Suprapubic skin (tissue), 4 donors: ENCODE measurements at places on chromosomes 5 and 9. TPM values are rescaled to one million over a fixed set of nuclear protein-coding genes. Genes with fewer than 3 reads are reported as not detected.
A peak's percentile ranks its signal among the peaks of the same experiment; 100 is the strongest.

DNA sequence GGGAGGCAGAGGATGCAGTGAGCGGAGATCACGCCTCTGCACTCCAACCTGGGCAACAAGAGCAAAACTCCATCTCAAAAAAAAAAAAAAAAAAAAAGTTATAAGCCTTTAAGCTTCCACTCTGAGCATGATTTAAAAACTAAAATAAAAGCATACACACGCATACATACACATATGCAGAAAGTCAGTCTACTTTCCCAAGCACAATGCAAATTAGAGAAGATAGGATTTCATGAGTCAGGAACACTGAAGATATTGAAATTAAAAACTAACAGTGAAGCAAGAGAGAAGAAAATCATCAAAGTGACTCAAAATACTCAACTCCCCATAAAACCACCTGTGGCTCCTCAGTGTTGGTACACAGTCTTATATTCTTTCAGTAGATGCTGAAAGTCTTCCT, 1009.5 kb upstream of the WWC1 start:
- no peak for DNase-seq
- no peaks in the 10 kb centered on the region for H3K27me3 ChIP-seq
- no peak overlapping the region for H3K4me3 ChIP-seq
- H3K4me1 ChIP-seq: no peaks in the 10 kb centered on the region

GRCh38 chr5:39185761-39186160, 33.6 kb downstream of the FYB1 start:
- H3K27me3 ChIP-seq: no peaks in the 10 kb centered on the region
- H3K4me1 ChIP-seq: no peaks in the 10 kb centered on the region
- DNase-seq: no peak
- no peaks in the 10 kb centered on the region for H3K36me3 ChIP-seq
- H3K4me3 ChIP-seq: no peak overlapping the region
- H3K27ac ChIP-seq: no peak overlapping the region

- no peaks in the 10 kb centered on the region for H3K27me3 ChIP-seq
- no peak for DNase-seq
- H3K4me1 ChIP-seq: peaks cover 38% of the 10 kb centered on the region
- no peak overlapping the region for H3K4me3 ChIP-seq
- H3K27ac ChIP-seq: no peak overlapping the region
Measured at GRCh38 chr5:73830646-73831045, 204.7 kb downstream of the ARHGEF28 start.

GRCh38 chr5:125134216-125135081, 388.0 kb upstream of the ZNF608 start:
- no peak overlapping the region for H3K4me3 ChIP-seq
- H3K27me3 ChIP-seq: no peaks in the 10 kb centered on the region
- H3K4me1 ChIP-seq: no peaks in the 10 kb centered on the region
- no peak overlapping the region for H3K27ac ChIP-seq
- H3K36me3 ChIP-seq: no peaks in the 10 kb centered on the region

DNA sequence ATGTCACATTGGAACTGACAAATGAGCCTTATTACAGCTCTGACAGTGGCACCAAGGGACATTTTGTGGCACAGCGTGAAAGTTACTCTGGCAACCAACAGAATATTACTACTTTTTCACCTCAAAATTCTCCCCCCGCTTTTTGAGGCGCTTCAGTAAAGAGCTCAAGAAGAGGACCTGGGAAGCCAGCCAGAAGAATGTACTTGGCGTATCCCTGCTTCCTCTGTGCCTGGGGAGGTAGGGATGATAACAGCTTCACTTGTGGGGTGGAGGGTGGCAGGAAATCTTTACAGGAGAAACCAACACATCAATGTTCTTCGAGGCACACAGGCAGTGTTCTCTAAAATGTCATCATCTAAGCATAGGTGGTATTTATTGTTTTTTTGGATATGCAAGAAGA, 624.1 kb downstream of the NR2F1-AS1 start:
- no peaks in the 10 kb centered on the region for H3K27me3 ChIP-seq
- no peak for DNase-seq

- no peak for DNase-seq
- no peak overlapping the region for H3K4me3 ChIP-seq
- no peaks in the 10 kb centered on the region for H3K36me3 ChIP-seq
- H3K27ac ChIP-seq: peak overlapping the region; percentile 90
Measured at GRCh38 chr5:139636207-139636792, 11.8 kb upstream of the CXXC5 start.

DNA sequence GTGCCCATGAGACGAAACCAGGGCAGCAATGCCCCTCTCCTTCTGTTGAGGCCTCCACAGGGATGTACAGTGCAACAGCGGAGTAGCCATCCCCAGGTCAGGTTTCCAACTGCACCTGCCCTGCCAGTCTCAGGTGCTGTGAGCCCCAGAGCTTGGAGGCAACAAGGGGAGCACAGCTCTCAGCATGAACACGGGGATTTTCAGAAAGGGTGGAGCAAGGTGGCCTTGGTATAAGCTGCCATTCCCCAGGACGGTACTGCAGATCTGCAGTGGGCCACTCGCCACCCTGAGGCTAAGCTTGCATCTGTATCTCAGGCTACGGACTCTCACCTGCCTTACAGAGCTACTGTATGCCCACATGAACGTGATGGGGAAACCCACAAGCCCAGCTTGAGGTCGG, 103.6 kb downstream of the GABBR2 start:
- no peak for DNase-seq
- no peaks in the 10 kb centered on the region for H3K27me3 ChIP-seq
- H3K27ac ChIP-seq: no peak overlapping the region
- peaks cover 17% of the 10 kb centered on the region for H3K4me1 ChIP-seq

GRCh38 chr5:33309068-33309467, 131.7 kb upstream of the TARS1 start:
- no peak overlapping the region for H3K27ac ChIP-seq
- H3K4me1 ChIP-seq: no peaks in the 10 kb centered on the region
- no peak overlapping the region for H3K4me3 ChIP-seq

DNA sequence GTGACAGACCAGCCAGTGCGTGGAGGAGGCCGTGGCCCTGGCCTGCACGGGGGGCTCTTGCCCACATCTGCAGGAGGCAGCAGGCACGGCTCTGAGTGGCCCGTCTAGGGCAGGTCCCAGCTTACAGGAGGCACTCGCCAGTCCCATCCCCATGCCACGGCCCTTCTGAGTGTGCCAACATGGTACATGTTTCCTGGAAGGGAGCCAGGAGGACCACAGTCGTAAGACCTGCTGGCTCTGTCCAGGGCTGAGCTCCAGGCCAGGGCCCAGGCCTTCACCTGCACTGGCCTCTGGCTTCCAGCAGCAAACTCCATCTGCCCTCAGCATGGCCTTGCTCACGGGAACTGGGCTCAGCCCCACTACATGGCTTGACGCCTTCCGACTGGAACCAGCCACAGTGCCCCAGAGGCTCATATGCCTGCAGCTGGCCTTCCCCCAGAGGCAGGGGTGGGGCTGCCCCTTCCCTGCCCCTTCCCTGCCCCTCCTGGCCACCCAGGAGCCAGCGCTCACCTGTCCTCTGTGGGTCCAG, 3.8 kb downstream of the NKD2 start:
- peaks cover 53% of the 10 kb centered on the region for H3K27me3 ChIP-seq
- peak; percentile 74 for DNase-seq
- peaks cover 44% of the 10 kb centered on the region for H3K4me1 ChIP-seq
- H3K36me3 ChIP-seq: no peaks in the 10 kb centered on the region
- no peak overlapping the region for H3K27ac ChIP-seq

DNA sequence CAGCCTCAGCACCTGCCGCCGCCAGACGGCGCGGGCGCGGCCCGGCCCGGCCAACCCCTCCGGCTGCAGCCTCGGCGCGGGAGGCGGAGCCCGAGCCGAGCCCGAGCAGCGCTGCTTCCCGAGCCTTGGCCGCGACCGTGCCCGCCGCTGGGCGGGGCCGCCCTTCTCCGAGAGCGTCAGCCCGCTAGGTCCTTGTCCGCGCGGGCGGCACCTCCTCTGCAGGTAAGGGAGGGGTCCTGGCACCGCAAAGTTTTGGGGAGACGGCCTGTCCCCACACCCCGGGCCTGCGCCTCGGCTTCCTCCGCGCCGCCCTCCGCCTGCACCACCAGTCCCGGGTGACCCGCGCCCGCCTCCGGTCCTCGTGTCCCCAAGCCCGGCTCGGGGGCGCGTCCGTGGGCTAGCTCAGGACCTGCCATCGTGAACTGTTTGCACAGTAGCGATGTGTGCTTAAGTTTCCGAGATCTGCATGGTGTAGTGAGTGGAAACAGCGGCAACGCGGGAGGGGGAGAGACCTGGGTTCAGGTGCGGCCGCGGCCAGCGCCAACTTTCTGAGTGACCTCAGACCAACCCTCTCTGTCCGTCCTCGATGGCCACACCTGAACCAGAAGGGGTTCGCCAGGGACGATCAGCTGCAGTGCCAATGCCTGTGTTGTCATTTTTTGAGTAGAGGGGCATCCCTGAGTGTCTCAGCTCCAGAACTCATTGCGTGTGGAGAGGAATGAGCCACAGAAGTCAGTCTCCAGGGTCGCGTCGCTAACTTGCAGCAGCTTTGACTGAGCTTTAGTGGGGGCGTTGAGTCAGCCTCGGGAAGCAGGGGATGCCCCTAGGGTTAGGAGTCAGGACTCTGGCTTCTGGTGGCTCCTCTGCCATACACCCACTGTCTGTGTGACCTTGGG, at the start of gene FRMPD1:
FRMPD1 (plus strand) TSS at position 82 of the 896 bp plus-strand sequence. CDS start 41,688 bp downstream, outside the sequence.
- H3K4me1 ChIP-seq: peaks cover 13% of the 10 kb centered on the region
- peaks cover 39% of the 10 kb centered on the region for H3K27me3 ChIP-seq
- H3K27ac ChIP-seq: no peak within 1 kb of the TSS
- DNase-seq: no peak
- H3K4me3 ChIP-seq: peak within 1 kb of the TSS; percentile 54

- H3K27ac ChIP-seq: no peak overlapping the region
- no peaks in the 10 kb centered on the region for H3K4me1 ChIP-seq
- no peak for DNase-seq
- H3K36me3 ChIP-seq: no peaks in the 10 kb centered on the region
- peaks cover under 1% of the 10 kb centered on the region for H3K27me3 ChIP-seq
- H3K4me3 ChIP-seq: no peak overlapping the region
Measured at GRCh38 chr5:159894149-159894720, 22.0 kb upstream of the ADRA1B start.

- peaks cover 18% of the 10 kb centered on the region for H3K4me1 ChIP-seq
- H3K4me3 ChIP-seq: no peak overlapping the region
Measured at GRCh38 chr5:431711-432050, 11.3 kb upstream of the EXOC3 start.

GRCh38 chr5:14039576-14039975, 95.1 kb upstream of the DNAH5 start:
- H3K27ac ChIP-seq: no peak overlapping the region
- H3K36me3 ChIP-seq: no peaks in the 10 kb centered on the region
- DNase-seq: no peak
- H3K4me3 ChIP-seq: no peak overlapping the region
- H3K27me3 ChIP-seq: peaks cover 4% of the 10 kb centered on the region
- H3K4me1 ChIP-seq: peaks cover 18% of the 10 kb centered on the region

GRCh38 chr9:109269839-109270238, 51.0 kb downstream of the EPB41L4B start:
- H3K27ac ChIP-seq: no peak overlapping the region
- no peaks in the 10 kb centered on the region for H3K27me3 ChIP-seq
- no peaks in the 10 kb centered on the region for H3K36me3 ChIP-seq
- DNase-seq: no peak
- H3K4me3 ChIP-seq: no peak overlapping the region

- H3K27ac ChIP-seq: no peak overlapping the region
- H3K27me3 ChIP-seq: no peaks in the 10 kb centered on the region
Measured at GRCh38 chr5:156824800-156825199, 25.3 kb upstream of the PPP1R2B start.

GRCh38 chr9:32965999-32966722, 35.3 kb downstream of the APTX start:
- H3K36me3 ChIP-seq: no peaks in the 10 kb centered on the region
- DNase-seq: no peak
- H3K4me3 ChIP-seq: no peak overlapping the region

DNA sequence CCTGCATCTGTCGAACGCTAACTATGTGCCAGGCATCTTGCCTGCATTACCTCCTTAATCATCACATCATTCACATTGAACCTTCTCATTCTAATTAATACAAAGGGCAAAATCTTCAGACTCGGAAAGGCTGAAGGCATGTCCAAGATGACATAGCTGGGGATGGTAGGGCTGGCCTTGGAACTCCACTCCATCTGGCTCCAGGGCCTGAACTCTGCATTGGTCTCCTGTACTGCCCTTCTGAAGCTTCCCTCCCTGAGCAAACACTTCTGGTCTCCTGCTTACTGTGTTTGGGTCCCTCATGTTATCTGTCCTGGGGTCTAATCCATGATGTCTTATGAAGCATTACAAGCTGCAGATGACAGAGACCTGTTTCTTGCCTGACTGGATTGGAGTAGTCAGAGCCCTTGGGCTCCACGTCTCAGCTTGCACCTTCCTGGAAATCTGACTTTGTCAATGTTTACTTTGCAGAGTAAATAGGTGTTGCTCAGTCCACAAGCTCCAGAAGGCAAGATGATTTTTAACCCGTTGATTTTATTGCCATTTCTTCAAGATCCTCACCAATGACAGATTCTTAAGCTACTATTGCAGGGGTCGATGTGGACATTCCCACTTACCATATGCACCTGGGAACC, 106.1 kb downstream of the GALNT10 start:
- H3K27ac ChIP-seq: no peak overlapping the region
- H3K4me1 ChIP-seq: peaks cover 3% of the 10 kb centered on the region
- no peak overlapping the region for H3K4me3 ChIP-seq
- DNase-seq: no peak
- H3K27me3 ChIP-seq: no peaks in the 10 kb centered on the region

The ADAMTSL1 gene
- 1.0 TPM for total RNA-seq

The TLE1 gene
- 38.5 TPM for total RNA-seq

The BHMT gene
- 0.64 TPM for total RNA-seq

The PCDHA9 gene
- 0.19 TPM for total RNA-seq

The PDZD2 gene
- total RNA-seq: 115 TPM

The BRIX1 gene
- 29.9 TPM for total RNA-seq

The ACOT12 gene
- not detected for total RNA-seq

The CDX1 gene
- total RNA-seq: 0.76 TPM

The EMB gene
- 22.5 TPM for total RNA-seq

The PCDHB15 gene
- 1.9 TPM for total RNA-seq
